CD8-positive, alpha-beta memory T cell (primary cell): ENCODE measurements at places on chromosomes 16 and 17.
A peak's percentile ranks its signal among the peaks of the same experiment; 100 is the strongest.

DNA sequence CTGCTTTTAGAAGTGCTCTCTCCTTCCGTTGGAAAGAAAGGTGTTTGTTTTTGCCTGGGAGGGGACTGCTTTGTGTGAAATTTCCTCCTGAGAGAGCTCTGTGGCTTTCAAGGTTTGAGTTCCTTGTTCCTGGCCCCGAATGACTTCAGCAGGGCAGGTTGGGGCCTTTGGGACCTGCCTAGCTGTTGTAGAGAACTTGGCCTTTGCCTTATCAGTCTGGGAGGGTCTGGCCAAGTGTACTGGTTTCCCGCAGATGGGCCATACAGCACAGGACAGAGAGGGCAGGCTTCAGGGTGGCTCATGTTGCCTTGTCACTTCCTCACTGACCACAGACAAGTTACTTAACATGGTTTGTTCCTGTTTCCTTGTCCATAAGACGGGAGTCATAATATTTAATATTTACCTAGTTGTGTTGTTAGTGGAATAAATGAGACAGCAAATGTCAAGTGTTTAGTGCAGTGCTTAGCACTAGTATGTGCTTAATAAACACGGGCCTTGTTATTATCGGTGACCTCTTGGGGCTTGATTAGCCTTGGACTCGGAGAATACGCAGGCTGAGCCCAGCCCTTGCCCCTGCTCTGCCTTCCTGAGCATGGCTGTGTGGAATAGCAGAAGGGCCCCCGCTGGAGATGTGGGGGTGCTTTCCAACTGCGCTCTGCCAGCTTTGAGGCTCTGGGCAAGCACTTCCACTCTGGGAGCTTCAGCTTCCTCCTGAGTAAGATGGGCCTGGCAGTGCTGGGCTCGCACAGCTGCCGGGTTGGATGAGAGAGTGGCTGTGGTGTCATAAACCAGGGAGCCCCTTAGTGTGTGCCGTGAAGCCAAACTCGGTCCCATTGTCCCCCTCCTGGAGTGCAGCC, 6.6 kb downstream of the PRSS8 start:
- no peak for DNase-seq

DNA sequence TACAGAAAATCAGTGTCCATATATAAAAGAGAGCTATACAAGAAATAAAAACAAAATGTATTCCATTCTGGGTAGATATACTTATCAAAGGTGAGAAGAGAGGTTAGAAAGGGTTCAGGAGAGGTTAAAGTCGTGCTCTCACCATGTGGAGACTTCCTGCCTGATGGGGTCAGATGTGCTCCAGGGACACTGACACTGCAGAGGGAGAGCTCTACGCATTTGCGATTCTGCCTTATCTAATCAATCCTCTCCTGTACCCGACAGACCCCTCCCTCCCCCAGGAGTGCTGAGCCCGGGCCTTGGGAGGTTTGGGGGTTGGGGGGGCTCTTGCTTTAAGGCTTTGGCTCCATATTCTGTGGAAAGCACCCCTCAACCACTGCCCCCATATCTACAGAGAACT, 16.6 kb upstream of the SLC5A11 start:
- no peak for DNase-seq

GRCh38 chr17:9291912-9292560, 270.7 kb downstream of the NTN1 start:
- DNase-seq, result no peak

GRCh38 chr17:59846394-59847165, 46.2 kb downstream of the TUBD1 start:
- DNase-seq, result no peak

GRCh38 chr16:53949715-53950410, 245.9 kb downstream of the FTO start:
- DNase-seq, result no peak

GRCh38 chr17:15498107-15498506, 30.7 kb upstream of the CDRT4 start:
- DNase-seq, result no peak

DNA sequence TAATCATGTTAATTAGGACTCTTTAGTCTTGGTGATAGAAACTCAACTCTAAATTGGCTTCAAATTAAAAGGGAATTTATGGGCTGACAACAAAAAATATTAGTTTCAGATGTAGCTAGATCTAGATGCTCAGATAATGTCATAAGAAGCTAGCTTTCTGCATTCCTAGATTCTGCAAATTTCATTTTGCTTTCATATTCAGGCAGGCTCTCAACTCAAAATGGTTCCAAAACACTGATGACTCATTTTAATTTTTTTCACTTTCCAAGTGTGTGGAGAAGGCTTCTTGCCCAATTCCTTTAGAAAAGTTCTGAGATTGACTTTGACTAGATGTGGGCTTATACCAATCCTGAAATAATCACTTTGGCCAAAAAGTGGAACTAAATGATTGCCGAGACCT, 236.7 kb upstream of the GOT2 start:
- DNase-seq, result no peak

GRCh38 chr17:82257473-82257872, 16.0 kb downstream of the CSNK1D start:
- peak; percentile 71 for DNase-seq

GRCh38 chr17:38459567-38459966, 31.3 kb downstream of the ARHGAP23 start:
- no peak for DNase-seq

- no peak for DNase-seq
These were observed 114.5 kb upstream of the C17orf78 start for GRCh38 chr17:37261286-37261685.

- DNase-seq, result no peak
These were observed 18.8 kb upstream of the ERN1 start for GRCh38 chr17:64148699-64149098.

GRCh38 chr16:3434373-3434772, 8.9 kb downstream of the ZNF597 start:
- DNase-seq, result no peak

- DNase-seq, result peak; percentile 34
These were observed 7.1 kb upstream of the AKTIP start for GRCh38 chr16:53509906-53510703.

DNA sequence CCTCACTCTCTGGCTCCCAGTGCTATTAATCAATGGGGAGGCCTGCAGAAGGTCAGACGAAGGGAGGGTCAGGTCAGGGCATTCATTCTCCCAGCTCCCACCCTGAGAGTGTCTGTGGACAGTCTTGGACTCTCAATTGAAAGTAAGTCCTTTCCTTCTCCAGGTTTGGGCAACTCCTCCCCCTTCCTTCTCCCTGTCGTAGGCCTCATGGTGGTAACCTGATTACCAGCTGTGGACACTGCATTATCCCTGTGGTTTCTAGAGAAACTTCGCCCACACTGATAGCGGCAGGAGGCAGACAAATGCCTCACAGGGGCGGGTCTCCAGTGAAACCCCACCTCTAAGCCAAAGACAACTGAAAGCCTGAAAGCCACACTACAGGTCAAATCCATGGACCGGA, 57.7 kb upstream of the SLC25A19 start:
- no peak for DNase-seq

DNA sequence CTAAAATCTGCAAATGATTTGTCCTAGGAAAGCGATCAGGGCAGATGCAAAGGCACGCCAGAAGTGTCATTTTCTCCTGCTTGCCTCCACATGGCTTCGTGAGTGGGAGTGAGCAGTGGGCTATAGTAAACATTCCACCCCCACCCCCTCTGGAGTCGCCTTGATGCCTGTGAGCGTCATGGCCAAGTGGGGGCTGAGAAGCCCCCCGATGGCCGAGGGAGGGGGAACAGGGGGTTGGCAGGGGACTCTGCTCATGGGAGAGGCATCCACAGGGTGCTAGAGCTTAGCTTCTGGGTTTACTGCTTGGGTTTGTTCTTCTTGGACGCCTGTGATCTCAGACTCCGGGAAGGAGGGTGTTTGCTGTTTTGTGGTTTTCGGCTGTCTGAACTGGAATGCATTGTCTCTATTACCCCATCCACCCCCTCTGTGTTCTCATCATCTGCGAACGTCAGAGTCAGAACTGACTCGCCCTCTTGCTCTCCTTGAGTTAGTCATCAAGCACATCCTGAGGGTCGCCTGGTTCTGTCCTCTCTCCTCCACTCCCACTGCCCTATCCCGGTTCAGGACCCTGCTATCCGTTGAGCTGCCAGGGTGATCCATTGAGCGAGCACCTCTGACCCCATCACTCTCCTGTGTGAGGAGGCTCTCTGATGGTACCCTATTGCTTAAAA, 15.4 kb downstream of the TNS4 start:
- no peak for DNase-seq

GRCh38 chr17:73820686-73821448, 176.6 kb upstream of the SDK2 start:
- no peak for DNase-seq

- DNase-seq, result no peak
These were observed 31.1 kb downstream of the C16orf82 start for GRCh38 chr16:27097800-27098230.

GRCh38 chr17:36205637-36206485, 5.0 kb upstream of the CCL4L2 start:
- no peak for DNase-seq

GRCh38 chr17:29347831-29348629, 42.1 kb upstream of the TAOK1 start:
- DNase-seq, result no peak

GRCh38 chr17:60523822-60524221, 2.2 kb downstream of the APPBP2 start:
- no peak for DNase-seq

DNA sequence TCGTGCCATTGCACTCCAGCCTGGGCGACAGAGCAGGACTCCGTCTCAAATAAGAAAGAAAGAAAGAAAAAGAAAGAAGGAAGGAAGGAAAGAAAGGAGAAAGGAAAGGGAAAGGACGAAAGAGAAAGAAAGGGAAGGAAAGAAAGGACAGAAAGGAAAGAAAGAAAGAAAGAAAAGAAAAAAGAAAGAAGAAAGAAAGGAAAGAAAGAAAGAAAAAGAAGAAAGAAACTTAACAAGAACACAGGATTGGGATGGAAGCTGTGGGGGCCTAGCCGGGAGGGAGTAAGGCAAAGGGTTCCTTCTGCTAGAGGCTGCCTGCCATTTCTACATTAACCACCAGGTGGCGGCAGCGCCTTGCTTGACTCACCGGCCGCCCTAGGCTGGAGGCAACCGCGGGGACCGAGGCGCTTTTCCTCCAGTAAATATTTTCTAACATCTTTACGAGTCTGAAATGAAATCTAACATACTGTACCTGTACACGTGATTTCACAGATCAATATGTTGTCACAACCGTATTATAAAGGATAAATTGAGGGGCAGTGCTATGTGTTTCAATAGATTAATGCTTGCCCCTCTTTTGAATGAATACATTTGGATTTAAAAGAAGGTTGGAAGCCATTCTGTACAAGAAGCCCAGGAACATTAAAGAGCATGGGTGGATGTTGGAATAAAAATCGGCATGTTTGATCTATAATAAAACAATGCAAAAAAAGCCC, 6.1 kb downstream of the GJD3 start:
- DNase-seq, result peak; percentile 86

- DNase-seq, result no peak
These were observed 410.0 kb downstream of the RBFOX1 start for GRCh38 chr16:7742626-7743025.

GRCh38 chr17:7313088-7313889, 1.9 kb downstream of the GPS2 start:
- DNase-seq, result no peak

- no peak for DNase-seq
These were observed 4.1 kb downstream of the NXN start for GRCh38 chr17:975371-975915.

DNA sequence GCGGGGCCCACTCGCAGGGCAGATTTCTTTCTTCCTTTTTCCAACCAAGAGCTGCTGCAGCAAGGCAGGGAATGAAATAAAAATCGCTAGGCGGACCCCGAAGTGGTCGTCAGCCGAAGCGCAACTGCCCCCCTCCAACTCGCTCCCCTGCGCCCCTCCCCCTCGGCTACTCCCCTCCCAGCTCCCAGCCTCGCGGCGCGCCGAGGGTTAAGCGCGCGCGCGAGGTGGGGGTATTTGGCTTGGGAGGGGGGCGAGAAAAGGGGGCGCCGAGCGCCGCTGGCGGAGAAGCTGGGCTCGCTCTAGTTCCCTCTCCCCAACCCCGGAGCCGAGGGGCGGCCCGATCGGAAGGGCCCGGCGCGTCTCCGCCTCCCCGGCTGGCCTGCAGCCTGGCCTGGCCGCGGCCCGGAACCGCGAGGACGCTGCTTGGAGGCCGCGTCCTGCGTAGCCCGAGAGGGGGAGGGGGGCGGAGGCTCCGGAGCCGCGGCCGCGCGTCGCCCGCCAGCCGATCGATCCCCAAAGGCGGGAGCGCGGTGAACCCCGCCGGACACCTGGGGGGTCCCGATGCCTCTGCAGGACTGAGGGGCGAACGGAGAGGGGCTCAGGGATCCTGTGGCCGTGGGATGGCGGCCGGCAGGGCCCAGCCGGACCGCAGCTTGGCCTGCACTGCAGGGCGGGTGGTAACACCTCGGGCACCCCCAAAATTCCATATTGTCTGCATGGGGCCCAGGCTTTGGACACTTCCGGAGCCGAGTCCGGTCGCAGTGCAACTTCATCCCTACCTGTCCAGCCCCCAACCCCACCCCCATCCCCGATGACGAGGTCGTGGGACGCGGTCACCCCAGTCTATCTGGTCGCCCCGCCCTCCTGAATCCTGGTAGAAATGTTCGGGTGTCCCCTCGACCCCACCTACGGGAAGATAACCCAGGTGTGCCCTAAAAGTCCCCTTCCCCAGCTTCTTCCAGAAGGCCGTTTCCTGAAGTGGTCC, 4.9 kb upstream of the CBX4 start:
- no peak for DNase-seq

- no peak for DNase-seq
These were observed 235.5 kb downstream of the SHISA9 start for GRCh38 chr16:13136901-13137300.

GRCh38 chr16:74700116-74700437, 585 bp downstream of the MLKL start:
- DNase-seq, result peak; percentile 53

DNA sequence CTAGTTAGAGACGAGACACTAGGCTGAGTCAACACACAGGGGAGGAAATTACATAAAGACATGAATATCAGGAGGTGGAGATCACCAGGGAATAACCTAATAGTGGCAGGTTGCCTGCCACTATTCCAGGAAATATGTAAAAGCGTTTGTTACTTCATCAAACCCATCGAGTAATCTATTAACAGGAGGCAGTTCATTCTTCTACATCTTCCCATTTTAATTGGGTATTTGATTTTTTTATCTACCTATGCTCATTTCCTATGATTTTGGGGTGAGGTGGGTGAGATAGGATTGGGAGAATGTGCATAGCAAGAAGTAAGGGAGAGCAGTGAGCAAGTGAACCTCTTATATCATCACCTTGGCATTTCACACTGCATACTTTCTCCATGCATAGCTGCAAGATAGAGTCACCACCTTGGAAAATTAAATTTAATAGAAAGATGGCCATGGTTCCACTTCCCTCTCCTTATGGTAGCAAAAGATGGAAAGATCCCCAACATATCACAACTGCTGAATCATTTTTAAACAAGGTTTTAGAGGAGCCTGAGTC, 312.2 kb downstream of the TMEM114 start:
- DNase-seq, result no peak

DNA sequence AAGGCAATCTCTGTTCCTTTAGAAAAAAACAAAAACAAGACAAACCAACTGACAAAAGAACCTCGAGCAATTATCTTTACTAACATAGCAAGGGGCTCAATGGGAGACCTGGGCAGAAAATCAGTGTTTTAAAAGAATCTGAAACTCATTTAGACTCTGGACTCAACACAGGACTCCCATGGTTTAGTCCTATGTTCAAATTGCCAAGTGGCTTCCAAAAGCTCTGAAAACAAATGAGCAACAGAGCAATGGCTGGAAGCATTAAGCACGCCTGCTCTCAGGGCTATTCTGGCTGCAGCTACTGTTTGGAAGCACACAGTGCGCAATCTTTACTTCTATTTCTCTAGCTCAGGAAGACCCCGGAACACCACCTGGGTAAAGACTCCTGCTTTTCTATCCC, 162.0 kb downstream of the AATF start:
- DNase-seq, result no peak
